ENCODE measurements at places on chromosomes 4 and X.

- DNase-seq: no peak
Measured at GRCh38 chrX:46244451-46244850, 300.8 kb downstream of the ZNF674 start.

- DNase-seq: no peak
Measured at GRCh38 chr4:136867465-136867864, 664.8 kb downstream of the PCDH18 start.

- DNase-seq: no peak
Measured at GRCh38 chrX:24372021-24372763, 11.8 kb downstream of the SUPT20HL1 start.

GRCh38 chr4:1247864-1248244, 1.1 kb downstream of the CTBP1 start:
- no peak for DNase-seq

- DNase-seq: no peak
Measured at GRCh38 chrX:48538641-48539344, 721 bp upstream of the TBC1D25 start.

DNA sequence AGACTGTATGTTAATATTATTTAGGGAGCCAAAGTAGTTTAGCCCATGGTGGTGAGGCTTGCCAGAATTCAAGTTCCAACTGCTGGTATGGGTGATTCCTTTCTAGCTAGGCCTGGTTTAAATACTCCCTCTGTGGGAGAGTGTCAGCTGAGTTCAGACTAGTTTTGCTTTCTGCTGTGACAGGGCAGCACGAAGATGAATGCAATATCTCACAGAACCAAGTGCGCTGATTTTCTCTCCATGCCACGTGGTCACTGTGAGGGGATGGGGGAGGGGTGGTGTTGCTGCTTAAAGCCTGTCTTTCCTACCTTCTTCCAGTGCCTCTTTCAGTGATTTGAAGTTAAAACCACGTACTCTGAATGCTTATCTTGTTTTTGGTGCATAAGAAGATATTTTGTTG, 445.7 kb upstream of the CXorf51B start:
- no peak for DNase-seq

All from femur (tissue), 1 donor.